ENCODE measurements at places on chromosomes 11 and 22.

- DNase-seq, result no peak
Measured at GRCh38 chr11:32562839-32563599, 20.6 kb upstream of the EIF3M start.

DNA sequence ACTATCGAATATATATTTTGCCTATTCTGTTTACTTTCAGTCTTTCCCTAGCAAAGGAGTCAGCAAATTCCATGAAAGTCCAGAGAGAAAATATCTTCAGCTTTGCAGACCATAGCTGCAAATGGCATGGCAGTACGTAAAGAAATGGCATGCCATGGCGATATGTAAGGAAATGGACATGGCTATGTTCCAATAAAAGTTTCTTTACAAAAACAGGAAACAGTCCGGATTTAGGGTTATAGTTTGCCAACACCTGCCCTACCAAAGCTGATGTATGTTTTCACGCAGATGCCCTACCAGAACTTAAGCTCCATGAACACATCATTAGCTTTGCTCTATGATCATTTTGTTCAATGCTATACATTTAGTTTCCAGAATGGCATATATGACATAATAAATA, 19.5 kb downstream of the KIAA0930 start:
- DNase-seq, result no peak

DNA sequence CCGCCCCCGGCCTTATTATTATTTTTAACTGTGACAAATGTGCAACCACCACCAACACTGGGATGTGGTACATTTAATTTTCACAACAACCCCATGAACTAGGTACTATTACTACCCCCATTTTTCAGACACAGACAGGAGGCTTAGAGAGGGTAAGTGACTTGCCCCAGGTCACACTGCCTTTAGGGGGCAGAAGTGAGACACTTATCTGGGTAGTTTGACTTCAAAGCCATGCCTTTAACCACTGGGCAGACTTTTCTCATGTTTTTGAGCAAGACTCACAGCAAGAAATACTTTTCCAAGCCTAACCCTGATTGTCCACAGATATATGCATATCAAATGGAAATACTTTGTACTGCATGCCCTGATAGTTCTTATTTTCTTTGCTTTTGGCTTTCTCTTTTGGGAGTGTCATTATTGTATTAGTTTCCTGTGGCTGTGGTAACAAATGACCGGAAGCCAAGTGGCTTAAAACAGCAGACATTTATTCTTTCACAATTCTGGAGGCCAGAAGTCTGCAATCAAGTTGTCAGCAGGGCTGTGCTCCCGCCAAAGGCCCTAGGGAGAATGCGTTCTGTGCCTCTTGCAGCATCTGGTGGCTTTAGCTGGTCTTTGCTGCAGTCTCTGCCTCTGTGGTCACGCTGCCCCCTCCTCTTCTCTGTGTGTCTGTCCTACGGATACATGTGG, 110.8 kb downstream of the GRIK4 start:
- no peak for DNase-seq

DNA sequence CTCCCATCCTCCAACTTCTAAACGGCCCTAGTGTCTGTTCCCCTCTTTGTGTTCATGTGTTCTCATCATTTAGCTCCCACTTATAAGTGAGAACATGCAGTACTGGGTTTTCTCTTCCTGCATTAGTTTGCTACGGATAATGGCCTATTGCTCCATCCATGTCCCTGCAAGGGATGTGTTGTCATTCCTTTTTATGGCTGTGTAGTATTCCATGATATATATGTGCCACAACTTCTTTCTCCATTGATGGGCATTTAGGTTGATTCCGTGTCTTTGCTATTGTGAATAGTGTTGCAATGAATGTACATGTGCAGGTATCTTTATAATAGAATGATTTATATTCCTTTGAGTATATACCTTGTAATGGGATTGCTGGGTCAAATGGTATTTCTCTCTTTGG, 5.6 kb upstream of the SMIM38 start:
- DNase-seq, result no peak

- DNase-seq, result no peak
Measured at GRCh38 chr22:44822534-44822933, 70.2 kb downstream of the ARHGAP8 start.

GRCh38 chr11:44305470-44306051, 4.4 kb downstream of the ALX4 start:
- DNase-seq, result no peak

- DNase-seq, result peak; percentile 7
Measured at GRCh38 chr11:102495161-102496042, 35.1 kb downstream of the MMP7 start.

GRCh38 chr11:67353317-67354074, at the start of gene POLD4:
TSS of gene POLD4 (minus strand) at chr11:67353546. CDS start at chr11:67353399, 147 bp downstream.
- peak; percentile 93 for DNase-seq

DNA sequence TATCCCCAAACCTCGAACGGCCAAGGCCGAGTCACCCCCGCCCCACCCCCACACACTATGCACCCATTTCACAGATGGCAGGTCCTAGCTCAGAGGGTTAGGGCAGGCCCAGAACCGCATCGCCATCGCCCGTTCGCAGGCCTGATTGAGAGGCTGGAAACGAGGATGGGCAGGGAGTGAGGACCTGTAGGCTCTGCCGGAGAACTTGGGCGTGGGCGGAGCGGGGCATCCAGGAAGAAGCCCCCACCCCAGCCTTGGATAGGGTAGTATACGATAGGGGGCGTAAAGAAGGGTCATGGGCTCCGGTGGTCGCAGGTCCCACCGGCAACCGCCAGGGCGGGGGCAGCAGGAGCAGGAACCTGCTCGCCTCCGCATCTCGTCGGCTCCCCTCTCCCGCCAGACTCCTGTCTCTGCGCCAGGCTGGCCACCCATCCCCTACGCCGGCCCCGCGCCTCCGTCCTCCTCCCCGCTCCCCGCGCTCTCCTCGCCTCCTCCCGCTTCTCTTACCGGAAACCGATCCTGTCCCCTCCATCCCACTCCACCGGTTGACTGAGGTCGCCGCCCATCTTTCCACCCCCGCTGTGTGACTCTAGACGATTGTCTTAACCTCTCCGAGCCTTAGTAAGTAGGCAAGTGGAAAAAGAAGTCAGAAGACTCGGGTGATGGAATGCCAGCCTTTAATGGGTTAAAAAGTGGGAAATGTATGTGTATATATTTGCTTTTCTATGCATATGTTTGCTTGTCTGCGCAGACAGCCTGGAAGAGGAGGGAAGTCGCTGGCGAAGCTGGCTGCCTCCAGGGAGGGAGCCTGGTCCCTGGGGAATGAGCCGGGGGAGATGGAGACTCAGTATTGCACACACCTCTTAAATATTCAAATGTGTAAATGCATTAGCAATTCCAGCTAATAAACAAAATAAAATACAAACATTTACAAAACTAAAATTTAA, 52.8 kb downstream of the CYTH4 start:
- DNase-seq, result no peak

GRCh38 chr11:93845181-93846092, 5.0 kb downstream of the VSTM5 start:
- no peak for DNase-seq

DNA sequence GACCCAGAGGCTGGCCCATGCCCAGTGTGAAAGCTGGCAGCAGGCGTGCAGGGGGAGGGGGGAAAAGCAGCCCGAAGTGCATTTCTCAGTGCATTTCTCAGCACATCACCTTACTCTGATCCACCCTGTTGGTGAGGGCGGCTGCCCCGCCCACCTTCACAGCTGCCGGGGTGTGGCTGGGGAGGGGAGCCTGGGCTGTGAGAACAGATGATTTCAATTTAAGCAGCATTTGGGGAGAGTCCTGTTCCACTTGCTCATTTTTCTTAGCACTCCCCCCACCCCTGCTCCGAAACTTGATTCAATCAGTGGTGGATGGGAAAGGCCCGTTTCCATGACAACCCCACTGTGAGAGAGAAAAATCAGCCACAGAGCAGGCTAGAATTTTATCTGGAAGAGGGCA, 84.8 kb downstream of the SNX19 start:
- no peak for DNase-seq

DNA sequence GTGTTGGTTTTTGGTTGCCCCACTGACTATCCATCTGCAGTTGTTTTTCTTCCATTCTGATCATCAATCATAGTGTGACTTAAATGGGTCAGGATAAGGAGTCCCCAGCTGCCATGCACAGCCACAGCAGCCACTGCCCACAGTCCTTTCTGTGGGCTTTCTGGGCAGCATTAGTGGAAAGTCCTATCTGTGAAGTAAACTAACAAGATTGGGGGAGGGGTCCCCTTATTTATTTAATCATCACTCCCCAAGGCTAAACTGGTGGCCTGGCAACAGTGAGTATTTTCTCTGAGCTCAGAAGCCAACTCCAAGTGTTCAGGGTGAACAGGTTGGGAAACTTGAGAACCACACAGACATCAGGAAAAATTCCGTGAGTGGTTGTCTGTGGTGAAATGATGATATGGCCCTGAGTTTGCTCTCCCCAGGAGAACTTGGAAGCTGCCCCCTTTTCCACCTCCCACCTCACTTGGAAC, 145.0 kb downstream of the CCDC34 start:
- DNase-seq, result no peak

- DNase-seq, result no peak
Measured at GRCh38 chr11:41458154-41458553, 1.3 kb downstream of the LRRC4C start.

- DNase-seq, result no peak
Measured at GRCh38 chr22:26624803-26625202, 3.0 kb downstream of the CRYBA4 start.

DNA sequence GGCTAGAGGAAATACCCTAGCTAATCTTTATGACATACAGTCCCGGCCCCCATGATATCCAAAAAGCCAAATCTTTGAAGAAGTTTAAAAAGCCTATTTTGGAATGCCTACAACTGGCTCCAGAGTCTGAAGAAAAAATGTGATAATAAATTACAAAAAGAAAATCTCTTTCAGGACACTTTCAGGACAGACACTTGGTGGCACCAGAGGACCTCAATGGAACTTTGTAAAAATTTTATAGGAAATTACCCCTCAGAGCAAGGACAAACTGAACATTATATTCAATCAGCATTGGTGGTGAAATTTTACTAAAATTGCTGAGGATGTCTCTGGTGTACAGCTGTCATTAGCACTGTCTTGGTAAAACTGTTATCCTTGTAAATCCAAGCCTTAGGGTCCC, 81.0 kb downstream of the CCDC73 start:
- no peak for DNase-seq

DNA sequence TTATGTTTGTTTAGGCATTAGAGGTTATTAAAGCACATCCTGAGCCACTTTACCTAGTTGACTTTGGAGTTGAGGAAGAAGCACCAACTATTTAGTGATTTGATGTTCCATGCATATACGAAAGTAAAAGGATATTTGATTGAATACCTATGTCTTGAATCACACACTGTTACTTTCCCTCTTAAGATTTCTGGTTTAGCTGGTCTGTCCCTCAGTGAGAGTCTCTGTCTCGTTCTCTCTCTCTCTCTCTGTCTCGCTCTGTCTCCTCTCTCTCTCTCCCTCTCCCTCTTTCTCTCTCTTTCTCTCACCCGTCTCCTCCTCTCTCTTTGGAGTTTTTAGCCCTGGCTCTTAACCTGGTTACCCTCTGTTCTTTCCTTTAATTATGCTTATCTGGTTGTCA, 11.0 kb downstream of the CTNND1 start:
- DNase-seq, result no peak

DNA sequence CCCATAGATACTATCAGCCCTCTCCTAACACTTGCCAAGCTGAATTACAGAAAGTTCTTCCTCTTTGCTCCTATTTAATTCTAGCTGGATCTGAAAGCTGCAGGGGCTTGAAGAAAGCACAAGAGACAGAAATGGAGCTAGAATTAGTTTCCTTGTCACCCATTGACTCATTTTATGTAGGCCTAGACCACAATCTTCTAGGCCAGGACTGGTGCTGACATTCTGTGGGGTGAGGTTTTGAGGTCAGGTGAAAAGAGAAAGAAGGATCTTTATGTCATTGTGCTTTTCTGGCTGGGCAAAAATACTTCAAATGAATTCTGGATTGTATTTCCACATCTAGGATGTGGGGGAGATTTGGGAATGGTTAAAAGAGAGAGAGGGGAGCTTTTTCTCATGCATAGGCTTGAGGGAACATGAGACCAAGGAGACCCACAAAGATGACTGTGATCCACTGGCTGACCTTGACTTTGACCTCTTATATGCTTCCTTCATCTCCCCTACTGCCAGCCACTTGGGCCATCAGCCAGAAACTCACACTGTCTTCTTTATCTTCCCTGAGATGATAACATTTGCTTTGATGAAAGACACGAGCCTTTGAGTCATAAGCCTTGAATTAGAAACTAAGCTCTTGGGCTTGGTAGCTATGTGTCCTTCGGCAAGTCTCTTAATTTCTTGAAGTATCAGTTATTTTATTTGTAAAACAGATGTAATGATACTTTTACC, 274.9 kb upstream of the CADM1 start:
- no peak for DNase-seq

- no peak for DNase-seq
Measured at GRCh38 chr22:24185501-24186351, 4.4 kb downstream of the SUSD2 start.

- DNase-seq, result no peak
Measured at GRCh38 chr11:6219359-6219758, 14.0 kb downstream of the C11orf42 start.

DNA sequence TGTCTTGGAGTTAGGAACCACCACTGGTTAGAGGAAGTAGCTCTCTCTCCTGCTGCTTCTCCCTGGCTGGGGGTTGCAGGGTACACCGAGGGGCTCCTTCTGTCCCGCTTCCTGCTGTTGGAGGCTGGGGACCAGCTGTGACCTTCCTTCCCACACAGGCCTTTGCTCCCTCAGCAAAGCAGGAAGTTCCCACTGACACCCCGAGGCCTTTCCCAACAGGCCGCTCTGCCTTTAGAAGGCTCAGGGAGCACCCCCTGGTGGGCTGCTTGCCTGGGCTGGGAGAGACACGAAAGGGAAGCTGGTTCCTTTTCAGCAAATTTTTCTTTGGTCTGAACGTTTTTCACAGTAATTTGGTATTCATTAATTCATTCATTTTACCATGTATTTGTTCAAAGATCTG, 527.9 kb upstream of the B3GAT1 start:
- DNase-seq, result no peak

DNA sequence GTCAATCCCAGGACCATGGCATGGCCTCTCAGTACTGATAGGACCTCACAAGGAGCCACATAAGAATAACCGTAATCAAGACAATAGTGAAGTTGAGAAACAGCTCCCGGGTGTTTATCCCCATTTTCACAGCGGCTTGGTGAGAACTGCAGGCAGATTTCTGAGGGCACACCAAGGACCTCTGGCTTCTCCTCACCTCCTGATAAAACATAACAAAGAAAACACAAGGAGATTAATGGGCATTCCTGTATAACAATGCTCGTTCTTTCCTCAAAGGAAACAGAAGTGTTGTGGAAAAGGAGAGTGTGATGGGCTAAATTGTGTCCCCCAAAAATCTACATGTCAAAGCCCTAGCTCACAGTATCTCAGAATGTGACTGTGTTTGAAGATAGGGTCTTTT, 4.0 kb downstream of the SLN start:
- no peak for DNase-seq

GRCh38 chr11:115221461-115222069, 282.6 kb downstream of the CADM1 start:
- no peak for DNase-seq

DNA sequence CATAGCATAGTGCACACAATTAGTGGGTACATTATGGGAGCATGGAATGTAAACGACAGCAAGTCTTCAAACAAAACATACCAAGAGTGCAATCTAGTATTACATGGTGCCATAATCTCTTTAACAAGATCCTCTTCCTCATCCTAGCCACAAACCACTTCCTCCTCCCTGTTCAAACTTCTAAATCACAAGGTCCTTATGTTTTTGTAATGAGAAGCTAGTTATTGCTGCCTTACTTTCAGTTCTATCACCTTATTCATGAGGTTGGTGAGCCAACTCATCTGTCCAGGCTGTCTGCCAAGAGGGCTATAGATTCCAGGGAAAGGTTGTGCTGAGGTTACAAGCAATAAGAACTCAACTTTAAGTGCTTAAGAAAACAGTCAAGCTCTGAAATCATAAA, 195.4 kb upstream of the ARHGAP20 start:
- no peak for DNase-seq

All from stimulated activated CD8-positive, alpha-beta memory T cell treated with anti-CD3 and anti-CD28 coated beads, Interleukin-15, amount 100 ng/mL, for 1 hour (primary cell).